ENCODE measurements at places on chromosomes 16 and 17. TPM values are rescaled to one million over a fixed set of nuclear protein-coding genes. Genes with fewer than 3 reads are reported as not detected.

Gene PIRT
- not detected for total RNA-seq

Gene TLCD1
- total RNA-seq, result 15.5 TPM

Gene MYH2
- not detected for total RNA-seq

Gene PRSS8
- 107 TPM for total RNA-seq

Gene CFAP97D1
- total RNA-seq, result 0.07 TPM

Gene DEXI
- total RNA-seq, result 32.3 TPM

Gene TMEM100
- total RNA-seq, result 1.2 TPM

Gene FASN
- total RNA-seq, result 303 TPM

Gene REXO5
- 8.0 TPM for total RNA-seq

Gene CACNA1H
- total RNA-seq, result 42.8 TPM
